Stimulated activated CD4-positive, alpha-beta T cell treated with anti-CD3 and anti-CD28 coated beads, Interleukin-1b, Interleukin-23, amount 100 ng/mL, for 1 hour (primary cell): ENCODE measurements at places on chromosomes 3 and 15.

DNA sequence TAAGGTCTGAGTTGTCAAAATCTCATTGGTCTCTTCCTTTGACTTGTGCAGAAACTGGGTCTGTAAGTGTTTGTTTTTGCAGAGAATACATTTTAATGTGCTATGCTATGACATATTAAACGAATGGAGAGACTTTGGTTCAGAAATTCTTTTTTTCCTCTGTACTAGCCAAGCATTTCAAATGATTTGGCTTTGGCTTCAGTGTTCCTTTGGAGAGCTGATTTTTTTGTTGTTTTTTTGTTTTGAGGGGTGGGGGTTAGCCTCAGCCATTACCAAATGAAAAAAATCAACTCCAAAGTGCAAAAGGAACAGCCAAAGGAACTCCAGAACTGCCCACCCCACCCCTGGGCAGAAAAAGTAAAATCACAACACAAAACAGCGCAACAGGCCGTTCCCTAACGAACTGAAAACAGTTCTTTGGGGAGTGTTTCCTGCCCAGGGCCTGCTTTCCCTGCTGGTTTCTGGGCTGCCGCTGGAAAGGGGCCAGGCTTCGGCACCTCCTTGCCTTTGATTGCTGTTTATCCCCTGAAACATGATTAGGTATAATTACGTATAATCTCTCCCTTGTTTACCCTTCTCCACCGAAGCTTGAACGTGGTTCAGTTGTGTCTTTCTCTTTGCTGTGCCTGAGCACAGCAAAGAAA lies 57.6 kb upstream of the NEO1 start:
- DNase-seq: no peak

GRCh38 chr3:37761586-37761985 lies 100.1 kb upstream of the CTDSPL start:
- no peak for DNase-seq

- no peak for DNase-seq
These were observed 8.7 kb downstream of the ZBTB47 start for GRCh38 chr3:42662037-42662812.

DNA sequence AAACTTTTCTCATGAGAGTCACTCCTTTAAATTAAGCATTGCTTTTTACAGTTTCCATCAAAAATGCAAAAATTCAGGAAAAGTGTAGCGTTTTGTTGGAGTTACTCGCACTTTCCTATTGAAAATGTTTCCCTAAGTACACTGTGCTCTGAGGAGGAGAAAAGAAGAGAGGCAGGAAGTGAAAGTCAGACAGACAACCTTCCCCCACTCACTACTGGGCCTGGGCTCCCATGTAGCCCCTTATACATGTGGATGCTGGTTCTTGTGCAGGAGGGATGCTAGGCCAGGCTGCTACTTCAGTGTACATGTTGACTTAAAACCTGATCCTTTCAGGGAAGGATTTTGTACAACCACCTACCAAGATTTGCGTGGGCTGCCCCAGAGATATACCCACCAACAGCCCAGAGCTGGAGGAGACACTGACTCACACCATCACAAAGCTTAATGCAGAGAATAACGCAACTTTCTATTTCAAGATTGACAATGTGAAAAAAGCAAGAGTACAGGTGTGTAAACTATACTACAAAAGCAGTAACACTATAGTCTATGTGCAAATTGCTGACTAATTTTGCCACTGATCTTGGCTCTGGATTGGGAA lies 15.1 kb downstream of the KNG1 start:
- no peak for DNase-seq

DNA sequence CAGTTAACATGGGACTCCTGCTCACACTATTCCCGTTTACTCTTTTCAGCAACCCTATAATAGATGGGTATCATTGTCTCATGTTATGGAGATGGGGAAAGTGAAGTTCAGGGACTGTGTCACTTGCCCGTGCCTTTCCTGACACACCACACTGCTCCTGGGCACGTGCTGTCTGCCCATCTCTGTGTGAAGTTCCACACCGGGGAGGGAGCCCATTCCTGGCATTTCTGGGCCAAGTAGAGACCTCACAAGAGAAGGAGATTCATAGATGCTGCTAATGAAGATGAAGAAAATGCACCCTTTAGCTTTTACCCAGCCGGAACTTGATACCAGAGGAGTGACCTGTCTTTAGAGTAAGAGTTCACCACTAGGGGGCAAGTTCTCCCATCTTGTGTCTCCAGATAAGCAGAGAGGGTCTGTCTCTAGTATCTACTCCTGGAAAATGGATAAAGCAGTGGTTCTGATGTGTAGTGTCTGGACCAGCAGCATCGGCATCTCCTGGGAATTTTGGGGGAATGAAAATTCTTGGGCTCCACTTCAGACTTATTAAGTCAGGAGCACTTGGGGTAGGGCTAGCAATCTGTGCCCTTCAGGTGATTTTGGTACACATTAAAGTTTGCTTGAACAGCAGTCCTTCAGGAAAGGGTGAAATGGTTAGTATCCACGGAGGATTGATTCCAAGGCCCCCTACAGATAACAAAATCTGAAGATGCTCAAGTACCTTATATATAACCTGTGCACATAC lies 2.0 kb upstream of the TOPBP1 start:
- DNase-seq: no peak

DNA sequence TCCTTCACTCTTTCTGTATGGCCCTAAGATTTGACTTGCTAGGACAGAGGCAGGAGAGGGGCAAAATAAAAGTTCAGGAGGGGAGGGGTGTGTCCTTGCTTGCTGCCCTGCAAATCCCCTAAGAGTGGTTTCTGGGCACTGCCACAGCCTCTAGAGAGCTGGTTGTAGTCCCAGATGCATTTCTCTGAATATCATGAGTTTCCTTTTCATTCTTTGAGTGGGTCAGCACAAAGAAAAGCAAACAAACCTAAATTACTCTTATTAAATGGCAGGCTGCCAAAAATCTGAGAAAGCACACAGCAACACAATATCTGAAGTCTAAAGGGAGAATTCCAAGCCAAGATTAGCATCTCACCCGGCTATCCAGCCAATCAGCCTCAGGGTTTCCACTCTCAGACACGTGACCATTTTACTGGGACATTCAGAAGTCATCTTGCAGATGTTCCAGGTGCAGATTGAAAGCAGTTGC lies 919.3 kb downstream of the TUSC7 start:
- no peak for DNase-seq

DNA sequence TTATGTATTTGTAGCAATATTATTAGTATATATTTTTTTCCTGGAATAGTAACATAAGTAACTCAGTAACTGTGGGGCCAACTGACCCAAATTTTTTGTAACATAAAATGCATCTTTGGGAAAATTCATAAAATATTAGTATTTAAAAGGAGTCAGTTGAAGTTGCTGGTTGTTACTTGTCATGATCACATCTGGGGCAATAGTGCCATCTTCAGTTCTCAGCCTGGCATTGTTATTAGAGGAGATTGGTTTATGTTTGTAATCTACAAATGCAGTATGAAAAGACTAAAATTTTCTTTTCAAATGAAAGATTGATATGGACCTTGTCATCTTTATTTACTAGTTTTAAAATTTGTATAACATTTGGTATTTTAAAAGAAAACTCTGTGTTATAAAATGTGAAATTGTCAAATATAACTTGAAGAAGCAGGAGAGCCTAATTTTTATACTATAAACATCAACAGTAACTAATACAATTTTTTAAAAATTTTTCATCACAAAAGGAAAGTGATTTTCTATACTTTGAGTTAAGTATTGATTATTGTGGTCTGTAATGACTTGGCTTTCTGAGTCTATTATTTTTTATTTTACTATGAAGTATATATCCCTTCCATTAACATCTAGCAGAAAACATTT lies 38.8 kb upstream of the MLF1 start:
- DNase-seq: no peak

- DNase-seq: no peak
These were observed 144.9 kb upstream of the MRPS22 start for GRCh38 chr3:139198929-139199328.

DNA sequence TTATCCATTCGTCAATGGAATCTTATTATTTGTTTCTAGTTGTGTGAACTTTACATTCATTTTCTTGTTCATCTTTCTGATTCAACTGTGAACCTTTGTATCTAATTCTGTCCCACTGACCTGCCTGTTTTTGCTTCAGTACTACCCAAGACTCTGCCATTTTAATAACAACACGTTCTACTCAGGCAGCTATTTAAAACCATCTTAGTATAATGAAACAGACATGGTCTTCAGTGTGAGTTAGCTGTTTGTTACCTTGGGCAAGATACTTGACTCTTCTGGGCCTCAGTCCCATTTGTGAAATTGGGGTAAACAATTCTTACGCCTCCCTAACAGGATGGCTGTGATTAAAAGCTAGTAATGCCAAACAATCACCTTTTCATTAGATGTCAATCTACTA lies 1.6 kb downstream of the BTBD1 start:
- no peak for DNase-seq

- DNase-seq: no peak
These were observed 75.6 kb upstream of the SNTN start for GRCh38 chr3:63576846-63577245.

DNA sequence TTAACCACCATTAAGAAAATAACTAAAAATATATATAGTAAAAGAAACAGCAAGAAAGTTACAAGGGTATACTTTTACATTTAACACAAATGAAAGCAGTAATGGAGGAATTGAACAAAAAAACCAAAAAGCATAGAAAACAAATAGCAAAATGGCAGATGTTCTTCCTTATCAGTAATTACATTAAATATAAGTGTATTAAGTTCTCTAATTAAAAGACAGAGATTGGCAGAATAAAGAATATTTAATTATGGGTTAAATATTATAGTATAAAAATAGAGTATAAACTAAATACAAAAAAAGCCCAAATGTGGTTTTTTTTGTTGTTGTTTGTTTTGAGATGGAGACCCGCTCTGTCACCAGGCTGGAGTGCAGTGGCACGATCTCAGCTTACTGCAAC lies 20.5 kb downstream of the EHHADH start:
- DNase-seq: no peak

DNA sequence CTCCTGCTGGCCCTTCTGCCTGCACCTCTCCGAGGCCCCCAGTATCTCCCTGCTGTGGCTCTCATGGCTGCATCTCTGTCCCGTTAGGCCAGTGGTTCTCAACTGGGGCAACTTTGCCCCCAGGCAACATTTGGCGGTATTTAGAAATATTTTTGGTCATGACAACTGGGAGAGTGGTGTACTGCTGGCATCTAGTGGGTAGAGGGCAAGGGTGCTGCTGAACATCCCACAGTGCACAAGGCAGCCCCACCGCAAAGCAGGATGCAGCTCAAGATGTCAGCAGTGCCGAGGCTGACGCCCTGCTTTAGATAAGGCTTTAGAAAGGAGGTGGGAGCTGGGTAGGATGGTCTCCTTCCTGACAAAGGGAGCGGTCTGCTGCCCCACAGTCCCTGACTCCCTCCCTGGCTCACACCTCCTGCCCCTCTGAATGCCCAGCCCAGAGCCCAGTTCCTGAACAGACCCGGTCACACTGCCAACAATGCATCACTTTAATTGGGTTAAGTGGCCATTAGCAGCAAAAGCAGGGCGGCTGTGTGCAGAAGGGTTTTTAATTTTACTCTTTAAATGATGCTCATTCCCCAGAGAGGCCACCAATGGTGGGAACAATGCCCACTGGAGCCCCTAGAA lies 68.8 kb upstream of the TMEM115 start:
- DNase-seq: no peak

DNA sequence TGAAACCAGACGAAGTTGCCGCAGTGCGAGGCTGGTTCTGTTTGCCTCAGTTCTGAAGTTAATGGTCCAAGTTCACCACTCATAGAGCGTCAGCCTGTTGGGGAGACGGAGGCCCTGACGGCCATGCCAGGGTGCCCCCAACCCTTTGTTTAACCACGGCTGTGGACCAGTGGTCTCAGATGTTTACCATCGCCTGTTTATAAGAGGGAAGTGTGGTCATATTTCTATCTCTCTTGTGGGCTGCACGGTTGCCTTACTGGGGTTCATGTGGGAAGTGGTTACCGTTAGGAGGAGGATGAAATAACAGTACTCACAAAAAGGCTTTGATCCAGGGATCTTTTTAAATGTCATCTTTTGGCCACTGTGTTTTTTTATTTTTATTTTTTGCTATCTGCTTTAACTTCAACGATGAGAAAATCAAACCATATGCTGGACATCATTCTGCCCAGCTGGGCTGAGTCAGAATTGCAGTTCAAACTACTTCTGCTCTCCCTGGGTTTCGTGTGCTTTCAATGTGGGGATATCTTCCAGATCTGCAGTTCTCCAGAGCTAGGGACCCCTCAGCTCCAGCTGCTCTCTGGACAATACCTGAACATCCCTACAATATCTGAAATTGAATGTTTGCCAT lies 17.8 kb downstream of the SMAD3 start:
- no peak for DNase-seq

DNA sequence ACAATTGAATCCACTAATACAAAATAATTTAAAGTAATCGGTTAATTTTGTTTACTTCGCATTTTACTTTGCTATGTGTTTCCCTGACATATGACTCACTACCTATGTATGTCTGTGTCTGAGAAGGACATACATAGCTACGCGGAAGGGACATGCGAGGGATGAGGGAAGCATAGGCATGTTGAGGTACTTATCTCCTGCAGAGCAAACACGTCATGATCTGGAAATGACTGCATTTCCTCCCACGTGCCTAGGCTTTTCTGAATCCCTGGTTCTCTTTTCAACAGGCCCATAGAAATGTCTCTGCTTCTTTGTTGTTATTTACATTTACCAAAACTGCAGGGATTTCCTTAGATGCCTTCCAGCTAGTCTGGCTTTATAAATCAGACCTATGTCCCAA lies 27.5 kb downstream of the ALCAM start:
- no peak for DNase-seq

DNA sequence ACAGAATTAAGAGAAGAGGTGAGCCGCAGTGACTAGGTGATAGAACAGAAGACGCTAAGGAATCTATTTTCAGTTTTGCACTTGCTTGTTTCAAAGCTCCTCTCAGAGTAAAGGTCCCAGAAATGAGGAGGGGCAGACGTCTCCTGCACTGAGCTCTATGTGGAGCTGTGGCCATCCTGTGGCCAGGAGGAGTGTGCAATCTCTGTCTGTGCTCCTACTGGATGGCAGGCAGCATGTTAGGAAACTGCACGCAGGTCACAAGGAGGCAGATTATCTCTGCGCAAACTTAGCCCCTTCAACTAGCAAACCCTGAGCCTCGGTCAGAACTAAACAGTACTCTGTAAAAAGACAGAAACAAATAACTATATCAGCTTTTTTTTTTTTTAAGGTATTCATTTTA lies 31.1 kb upstream of the PPIB start:
- DNase-seq: no peak

DNA sequence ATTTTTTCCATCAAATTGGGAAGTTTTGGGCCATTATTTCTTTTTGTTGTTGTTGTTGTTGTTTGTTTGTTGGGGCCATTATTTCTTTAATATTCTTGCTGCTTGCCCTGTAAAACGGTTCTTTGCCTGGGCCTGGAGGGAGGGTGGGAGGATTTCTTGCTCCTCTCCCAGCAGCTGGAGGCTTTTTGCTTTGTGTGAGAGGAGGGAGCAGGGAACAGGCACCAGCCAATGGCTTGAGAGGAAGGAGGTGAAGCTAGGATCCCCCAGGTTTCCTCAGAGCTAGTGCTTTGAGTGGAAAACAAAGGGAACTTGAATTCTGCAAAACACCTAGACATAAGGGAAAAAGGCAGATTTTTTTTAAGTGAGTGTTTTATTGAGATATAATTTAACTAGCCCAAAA lies 61.2 kb upstream of the DNAJC19 start:
- DNase-seq: no peak
